ENCODE measurements at places on chromosomes 4 and X. TPM values are rescaled to one million over a fixed set of nuclear protein-coding genes. Genes with fewer than 3 reads are reported as not detected.

GRCh38 chr4:36841583-36842326 lies 402.8 kb upstream of the NWD2 start:
- DNase-seq, result peak; percentile 82

Gene OPN1MW
- total RNA-seq, result not detected

Gene GLRA2
- 1.3 TPM for total RNA-seq

GRCh38 chrX:133437766-133438165 lies 22.5 kb upstream of the GPC4 start:
- DNase-seq, result no peak

- no peak for DNase-seq
These were observed 23.6 kb upstream of the GPR78 start for GRCh38 chr4:8556341-8557150.

- no peak for DNase-seq
These were observed 33.1 kb upstream of the EFNB1 start for GRCh38 chrX:68795741-68796140.

Gene USP17L15
- total RNA-seq, result not detected

Gene KCTD8
- not detected for total RNA-seq

DNA sequence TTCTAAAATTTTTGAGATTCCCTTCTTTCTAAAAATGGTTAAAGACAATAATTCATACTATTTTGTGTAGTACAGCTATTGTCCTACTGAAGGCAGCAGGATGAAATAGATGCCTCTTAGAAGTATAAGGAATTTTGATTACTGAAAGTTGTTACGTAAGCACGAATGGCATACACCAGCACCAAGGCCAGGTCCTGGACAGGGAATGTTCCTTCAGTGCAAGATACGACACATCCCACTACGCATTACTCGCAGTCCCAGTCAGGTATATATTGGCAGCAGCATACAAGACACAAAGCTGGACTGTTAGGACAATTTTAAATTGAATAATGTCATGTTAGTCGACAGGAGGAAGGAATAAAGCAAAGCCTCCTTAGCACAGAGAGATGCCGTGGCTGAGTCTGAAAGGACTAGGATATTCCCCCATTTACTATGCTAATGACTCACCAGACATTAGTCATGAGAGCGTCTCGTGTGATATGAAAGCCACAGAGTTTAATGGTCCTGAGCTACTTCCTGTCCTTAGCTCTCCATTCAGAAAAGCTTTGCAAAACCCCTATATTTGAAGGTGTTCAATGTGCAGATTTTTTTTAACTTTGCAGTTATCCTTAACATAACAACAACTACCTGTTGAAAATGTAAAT lies 504.3 kb downstream of the FAM133A start:
- DNase-seq, result peak; percentile 51

DNA sequence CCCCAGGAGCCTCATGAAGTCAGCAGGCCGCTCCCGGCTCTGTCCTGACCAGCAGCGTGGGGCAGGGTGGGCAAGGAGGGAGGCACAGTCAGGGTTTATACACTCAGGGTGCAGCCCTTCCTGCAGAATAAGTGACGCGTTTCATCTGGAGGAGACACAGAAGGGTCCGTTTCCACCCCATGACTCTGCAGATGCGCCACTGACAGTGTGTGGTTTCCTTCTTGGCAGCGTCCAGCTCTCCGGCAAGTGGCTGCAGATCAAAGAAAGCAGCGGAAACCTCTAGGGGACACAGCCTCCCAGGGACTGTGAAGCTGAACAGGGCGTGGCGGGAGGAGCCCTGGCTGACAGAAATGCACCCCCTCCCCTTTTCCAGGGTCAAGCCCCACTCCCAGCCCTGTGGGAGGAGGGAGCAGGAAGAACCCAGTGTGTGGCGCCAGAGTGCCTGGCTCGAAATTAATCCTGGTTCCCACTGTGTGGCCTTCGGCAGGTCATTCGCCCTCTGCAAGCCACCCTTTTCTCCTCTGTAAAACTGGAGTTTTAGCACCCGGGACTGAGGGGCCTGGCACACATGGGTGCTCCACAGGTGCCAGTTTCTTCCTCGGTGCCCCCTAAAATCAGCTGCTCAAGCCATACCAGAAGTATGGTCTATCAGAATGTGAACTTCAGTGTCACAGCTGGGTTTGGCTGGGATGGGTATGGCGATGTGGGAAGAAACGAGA lies 17.3 kb upstream of the TBC1D14 start:
- peak; percentile 98 for DNase-seq

- no peak for DNase-seq
These were observed 18.6 kb upstream of the SETD7 start for GRCh38 chr4:139574641-139575040.

Gene TET2
- 4.1 TPM for total RNA-seq

GRCh38 chr4:112213856-112214255 lies 17.7 kb upstream of the AP1AR start:
- no peak for DNase-seq

DNA sequence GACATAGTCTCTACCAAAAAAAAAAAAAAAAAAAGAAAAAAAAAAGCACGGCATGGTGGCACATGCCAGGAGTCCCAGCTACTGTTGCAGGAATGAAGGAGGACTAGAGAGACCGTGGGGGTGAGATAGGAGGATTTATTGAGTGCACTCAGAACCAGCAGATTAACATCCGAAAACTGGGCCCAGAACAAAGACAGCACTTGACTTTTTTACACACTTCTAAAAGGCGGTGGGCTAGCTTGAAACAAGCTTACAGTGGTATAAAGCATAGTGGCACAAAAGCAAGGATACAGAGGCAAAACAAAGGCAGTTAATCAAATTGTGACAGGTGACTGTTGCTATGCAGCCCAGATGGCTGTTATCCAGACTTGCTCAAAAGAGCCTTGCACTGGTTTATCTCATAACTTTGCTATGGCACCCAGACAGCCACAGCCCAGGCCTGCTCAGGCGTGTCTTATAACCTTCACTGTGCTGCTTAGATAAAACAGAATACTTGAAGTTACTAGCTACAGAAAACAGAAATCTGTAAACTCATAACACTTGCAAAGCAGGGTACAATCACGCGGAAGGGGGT lies 9.9 kb upstream of the PI4K2B start:
- DNase-seq, result peak; percentile 52

Gene SLC6A14
- not detected for total RNA-seq

- no peak for DNase-seq
These were observed 103.3 kb upstream of the LEF1 start for GRCh38 chr4:108272046-108272445.

GRCh38 chrX:15808254-15808653 lies 18.0 kb downstream of the ZRSR2 start:
- no peak for DNase-seq

GRCh38 chr4:25346913-25347312 lies 30.1 kb upstream of the ANAPC4 start:
- DNase-seq, result no peak

Gene CRMP1
- not detected for total RNA-seq

- no peak for DNase-seq
These were observed 2.1 kb downstream of the TET2 start for GRCh38 chr4:105148776-105149175.

Gene IGFBP7
- 1,275 TPM for total RNA-seq

Gene TAF7L
- total RNA-seq, result not detected

GRCh38 chr4:119932277-119932676 lies 134.4 kb downstream of the MAD2L1 start:
- no peak for DNase-seq

DNA sequence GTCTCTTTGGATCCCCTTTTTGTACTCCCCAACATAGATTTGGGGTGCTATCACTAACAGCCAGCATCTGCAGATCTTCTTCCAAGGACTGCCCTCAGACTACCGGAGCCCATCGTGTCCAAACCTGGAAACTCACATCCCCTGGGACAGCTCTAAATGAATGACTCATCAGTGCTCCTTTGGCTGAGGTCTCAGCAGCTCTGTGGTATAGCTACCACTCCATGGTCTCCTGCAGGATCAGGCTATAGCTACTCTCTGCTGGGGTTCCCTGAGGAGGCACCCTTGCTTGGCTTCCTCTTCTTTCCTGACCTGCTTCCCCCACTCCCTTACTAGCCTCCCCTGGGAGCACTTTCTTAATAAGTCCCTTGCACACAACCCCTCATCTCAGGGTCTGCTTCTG lies 97.5 kb upstream of the PRPS2 start:
- DNase-seq, result no peak

Gene NLGN3
- 0.20 TPM for total RNA-seq

- DNase-seq, result no peak
These were observed 193.0 kb downstream of the MGST2 start for GRCh38 chr4:139858436-139859205.

GRCh38 chr4:173242466-173243250 lies 74.0 kb downstream of the GALNT7 start:
- peak; percentile 19 for DNase-seq

DNA sequence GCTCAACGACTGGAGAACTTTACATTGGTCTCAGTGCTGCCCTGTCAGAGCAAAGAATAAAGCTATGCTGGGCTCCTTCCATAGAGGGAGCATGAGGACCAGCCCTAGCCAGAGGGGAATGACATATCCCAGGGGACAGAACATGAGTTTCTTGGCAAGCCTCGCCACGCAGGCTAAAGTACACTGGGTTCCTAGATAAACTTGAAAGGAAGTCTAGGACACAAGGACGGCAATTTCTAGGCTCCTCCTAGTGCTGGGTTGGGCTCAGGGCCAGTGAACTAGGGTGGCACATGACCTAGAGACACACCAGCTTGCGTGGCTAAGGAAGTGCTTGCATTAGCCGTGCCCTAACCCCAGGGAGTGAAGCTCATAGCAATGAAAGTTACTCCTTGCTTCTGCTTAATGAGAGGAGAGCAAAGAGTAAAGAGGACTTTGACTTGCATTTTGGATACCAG lies 141.0 kb downstream of the MAB21L2 start:
- DNase-seq, result peak; percentile 56

- DNase-seq, result no peak
These were observed 166.8 kb downstream of the BTC start for GRCh38 chr4:74627504-74627903.

DNA sequence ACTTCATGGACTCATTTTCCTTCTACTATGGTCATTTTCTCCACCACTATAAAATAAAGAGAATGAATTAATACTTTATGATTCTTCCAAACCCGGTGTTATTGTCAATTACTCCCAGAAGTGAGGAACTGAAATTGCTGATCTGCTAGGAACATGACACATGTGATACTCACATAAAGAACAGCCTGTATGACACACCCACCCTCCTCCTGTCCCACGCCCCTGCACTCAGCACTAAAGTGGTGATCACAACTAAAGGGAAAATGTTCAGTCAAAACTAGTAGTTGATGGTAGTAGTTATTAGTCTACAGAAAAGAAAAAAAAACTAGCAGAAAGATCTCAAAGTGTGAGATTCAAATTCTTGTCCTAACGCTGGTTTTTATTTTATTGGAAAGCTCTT lies 1508.3 kb downstream of the RAPGEF2 start:
- DNase-seq, result no peak

GRCh38 chr4:150493851-150494250 lies 88.1 kb upstream of the MAB21L2 start:
- DNase-seq, result no peak

- no peak for DNase-seq
These were observed 46.8 kb downstream of the CENPVL3 start for GRCh38 chrX:51571874-51572273.

Data from Caki2 (cell line).